ENCODE measurements at places on chromosomes 3 and 15.

DNA sequence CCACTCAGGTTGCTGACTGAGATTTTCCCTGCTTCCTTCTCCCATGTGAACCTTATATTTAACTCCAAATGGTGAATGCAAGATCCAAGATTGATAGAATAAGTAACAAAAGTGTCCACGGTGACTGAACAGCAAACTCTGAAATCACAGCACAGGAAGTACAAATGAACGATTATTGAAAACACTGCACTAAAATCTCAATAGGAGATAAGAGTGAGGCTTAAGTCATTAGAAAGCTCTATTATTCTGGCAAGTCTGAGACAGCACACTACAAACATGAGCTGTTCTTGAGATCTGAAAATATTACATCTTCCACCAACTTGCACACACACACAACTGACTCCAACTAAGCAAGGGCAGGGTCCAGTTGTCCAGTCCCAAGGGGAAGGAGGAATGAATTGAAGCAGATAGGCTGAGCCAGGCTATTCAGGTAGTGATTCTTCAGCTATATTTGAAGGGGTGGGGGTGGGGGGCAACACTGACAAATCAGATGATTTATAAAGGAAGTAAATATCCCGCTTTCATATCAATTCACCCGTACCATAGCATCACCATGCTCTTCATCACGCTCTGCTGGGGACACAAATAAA is 2.9 kb downstream of the ZNF385D start:
- DNase-seq, result no peak

GRCh38 chr15:63544258-63545026 is 40.0 kb downstream of the USP3 start:
- peak; percentile 23 for DNase-seq

GRCh38 chr3:42515391-42515916 is 13.0 kb downstream of the VIPR1 start:
- DNase-seq, result no peak

DNA sequence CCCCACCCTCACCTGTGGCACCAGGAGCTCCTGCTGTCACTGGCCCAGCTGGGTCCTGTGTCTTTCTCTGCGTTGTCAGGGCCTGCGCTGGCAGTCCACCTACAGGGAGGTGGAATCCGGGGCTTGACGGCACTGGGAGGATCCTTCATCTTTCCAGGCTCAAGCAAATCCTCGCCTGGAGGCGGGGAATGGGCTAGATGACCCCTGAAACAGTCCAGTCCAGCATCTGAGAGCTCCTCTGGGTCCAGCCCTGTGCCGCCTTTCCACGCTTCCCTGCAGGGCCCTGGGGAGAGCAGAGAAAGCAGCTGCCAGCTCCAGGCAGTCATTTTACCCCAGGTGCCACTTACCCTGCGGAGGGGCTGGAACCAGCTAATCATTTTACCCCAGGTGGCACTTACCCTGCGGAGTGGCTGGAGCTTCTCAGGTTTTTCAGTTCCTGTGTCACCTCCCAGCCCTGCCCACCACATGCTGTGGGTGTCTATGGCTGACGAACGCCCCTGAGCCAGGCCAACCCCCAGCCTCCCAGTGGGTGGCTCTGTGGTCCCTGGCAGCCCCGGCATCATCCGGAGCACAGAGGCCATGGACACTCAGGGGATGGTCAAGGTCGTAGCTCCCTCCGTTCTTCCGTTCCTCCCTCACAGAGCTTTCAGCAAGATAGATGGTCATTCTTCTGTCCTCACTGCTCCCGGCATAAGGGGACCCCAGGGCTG is 17.9 kb upstream of the ADIPOQ start:
- DNase-seq, result no peak

- peak; percentile 69 for DNase-seq
Observed at GRCh38 chr15:70488002-70488605, 275.3 kb downstream of the UACA start.

GRCh38 chr3:132228923-132229322 is 88.3 kb upstream of the ACP3 start:
- no peak for DNase-seq

DNA sequence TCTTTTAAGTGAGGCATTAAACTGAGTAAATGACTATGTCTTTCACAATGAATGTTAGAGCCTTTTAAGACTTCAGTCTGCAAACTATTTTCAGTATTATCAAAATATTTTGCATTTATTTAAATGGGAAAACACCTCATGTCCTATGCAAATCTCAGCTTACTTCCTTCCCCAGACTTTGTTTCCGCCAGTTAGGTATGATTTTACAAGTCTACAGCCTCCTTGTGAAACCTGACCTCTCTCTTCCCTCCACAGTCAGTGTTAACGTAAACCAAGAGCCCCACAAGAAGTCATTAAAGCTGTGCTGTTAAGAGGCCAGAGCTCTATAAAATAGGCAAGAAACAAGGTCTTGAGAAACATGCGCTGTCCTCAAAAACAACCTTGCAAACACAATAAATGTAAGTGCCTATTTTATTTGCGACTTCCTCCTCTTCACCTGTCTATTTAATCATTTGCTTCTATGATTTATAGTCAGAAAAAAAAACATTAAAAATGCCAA is 48.3 kb downstream of the PRTG start:
- no peak for DNase-seq

DNA sequence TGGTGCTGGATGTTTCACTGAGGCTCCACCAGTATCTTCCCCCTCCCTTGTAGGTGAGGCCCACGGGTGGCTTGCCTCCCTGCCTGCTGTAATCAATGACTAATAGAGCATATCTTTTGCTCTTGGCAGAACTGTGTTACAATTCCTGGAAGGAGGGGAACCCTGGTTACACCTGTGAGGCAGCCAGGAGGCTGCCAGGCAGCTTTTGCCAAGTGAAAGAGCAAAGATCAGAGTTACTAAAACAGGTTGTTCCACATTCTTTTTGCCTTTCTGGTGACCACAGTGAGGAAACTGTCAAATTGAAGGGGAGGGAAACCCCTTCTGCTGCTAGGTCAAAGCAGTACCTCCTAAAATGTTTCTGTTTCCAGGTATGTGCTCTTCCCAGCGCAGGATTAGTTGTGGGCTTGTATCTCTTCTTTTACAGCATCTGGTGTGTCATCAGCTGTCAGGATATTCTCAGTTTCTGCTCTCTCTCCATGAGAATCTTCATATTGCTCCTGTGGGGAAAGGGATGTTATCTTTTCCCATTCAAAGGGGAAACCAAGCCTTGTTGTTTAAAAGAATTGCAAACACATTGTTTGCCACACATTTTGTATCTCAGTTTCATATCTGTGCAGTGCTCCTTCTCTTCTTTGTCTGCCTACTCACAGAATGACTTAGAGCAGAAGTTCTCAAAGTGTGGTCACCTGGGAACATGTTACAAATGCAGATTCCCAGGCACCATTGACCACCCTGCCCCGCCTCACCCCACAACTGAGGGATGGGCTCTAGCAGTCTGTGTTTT is 137.4 kb upstream of the UMPS start:
- no peak for DNase-seq

- no peak for DNase-seq
Observed at GRCh38 chr15:35095941-35096340, 10.8 kb upstream of the NANOGP8 start.

- no peak for DNase-seq
Observed at GRCh38 chr15:26129852-26130251, 266.7 kb upstream of the ATP10A start.

DNA sequence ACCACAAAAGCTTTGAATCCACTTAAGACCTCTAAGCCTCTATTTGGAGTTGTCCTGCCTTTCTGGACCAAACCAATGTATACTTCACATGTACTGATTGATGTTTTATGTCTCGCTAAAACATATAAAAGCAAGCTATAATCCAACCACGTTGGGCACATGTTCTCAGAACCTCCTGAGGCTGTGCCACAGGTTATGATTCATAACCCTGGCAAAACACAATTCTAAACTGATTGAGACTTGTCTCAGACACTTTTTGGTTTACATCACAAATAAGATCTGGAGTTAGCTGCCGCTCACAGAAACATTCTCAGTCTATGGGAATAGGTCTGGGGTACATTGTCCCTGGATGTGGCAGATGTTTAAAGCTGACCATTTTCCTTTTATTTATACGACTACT is 53.4 kb upstream of the EPHA6 start:
- no peak for DNase-seq

- no peak for DNase-seq
Observed at GRCh38 chr15:37077623-37078351, 22.6 kb downstream of the MEIS2 start.

DNA sequence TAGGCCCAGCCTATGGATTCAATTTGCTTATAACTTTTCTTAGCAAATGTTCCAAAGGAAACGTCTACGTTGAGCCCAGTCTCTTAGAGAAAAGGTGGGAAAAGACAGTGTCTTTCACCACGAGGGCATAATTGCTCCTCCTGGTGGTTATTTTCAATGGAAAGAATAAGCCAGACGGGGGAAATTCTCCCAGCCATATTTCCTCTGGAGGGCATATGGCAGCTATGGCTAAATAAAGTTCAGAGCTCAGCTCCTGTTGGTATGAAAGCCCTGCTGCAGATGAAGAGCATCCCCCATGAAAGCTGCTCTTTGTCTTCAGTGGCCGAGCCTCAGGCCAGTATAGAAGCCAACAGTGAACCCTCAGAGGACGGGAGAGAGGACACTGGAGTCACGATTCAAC is 297.9 kb downstream of the RYR3 start:
- no peak for DNase-seq

DNA sequence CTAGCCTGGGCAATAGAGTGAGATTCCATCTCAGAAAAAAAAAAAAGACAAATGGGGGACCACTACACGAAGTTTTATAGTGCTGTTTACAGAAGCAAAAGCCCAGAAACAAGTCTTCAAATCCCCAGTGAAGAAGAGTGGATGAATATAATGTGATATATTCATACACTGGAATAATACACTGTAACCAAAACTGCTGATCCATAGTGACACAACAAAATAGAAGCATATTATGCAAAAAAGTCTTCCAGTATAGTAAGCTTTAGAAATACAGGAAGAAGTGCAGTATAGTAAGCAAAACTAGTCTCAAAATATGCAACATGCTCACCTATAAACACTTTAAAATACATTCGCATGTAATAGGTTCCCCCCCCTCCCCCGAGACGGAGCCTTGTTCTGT is 11.9 kb upstream of the FAH start:
- no peak for DNase-seq

GRCh38 chr15:82043796-82044372 is 1.9 kb downstream of the MEX3B start:
- no peak for DNase-seq

DNA sequence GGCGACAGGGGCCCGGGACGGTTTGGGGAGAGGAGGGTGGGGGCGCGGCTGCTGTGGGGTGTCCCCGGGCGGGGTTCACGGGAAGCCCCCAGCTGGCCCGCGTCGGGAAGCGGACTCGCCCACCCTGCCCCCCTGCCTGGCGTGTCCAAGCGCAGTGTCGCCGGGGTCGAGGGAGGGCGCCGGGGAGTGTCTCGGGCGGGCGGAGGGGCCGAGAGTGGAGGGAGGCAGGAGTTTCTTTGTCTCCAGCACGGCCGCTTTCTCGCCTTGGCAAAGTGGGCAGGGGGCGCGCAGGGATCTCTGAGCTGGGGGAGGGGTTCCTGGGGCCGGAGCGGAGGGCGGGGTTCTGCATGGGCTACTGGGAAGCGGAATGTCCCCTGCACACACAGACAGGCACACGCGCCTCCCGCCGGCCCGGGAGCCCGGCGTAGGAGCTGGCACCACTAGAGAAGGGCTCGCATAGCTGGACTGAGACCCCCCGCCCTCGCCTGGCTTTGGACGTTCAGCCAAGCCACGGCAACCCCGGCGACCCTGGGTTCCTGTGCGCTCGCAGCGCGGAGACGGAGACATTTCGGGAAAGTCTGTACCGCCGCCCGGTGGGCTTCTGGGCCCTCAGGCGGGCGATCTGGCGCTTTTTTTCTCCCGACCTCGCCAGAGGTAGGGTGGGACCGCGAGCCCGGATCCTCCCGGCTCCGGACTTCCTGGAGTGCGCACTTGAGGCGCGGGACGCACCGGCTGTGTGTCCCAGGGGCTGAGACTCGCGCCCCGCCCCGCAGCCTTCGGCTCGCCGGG is 822 bp downstream of the ST8SIA2 start:
- DNase-seq, result no peak

DNA sequence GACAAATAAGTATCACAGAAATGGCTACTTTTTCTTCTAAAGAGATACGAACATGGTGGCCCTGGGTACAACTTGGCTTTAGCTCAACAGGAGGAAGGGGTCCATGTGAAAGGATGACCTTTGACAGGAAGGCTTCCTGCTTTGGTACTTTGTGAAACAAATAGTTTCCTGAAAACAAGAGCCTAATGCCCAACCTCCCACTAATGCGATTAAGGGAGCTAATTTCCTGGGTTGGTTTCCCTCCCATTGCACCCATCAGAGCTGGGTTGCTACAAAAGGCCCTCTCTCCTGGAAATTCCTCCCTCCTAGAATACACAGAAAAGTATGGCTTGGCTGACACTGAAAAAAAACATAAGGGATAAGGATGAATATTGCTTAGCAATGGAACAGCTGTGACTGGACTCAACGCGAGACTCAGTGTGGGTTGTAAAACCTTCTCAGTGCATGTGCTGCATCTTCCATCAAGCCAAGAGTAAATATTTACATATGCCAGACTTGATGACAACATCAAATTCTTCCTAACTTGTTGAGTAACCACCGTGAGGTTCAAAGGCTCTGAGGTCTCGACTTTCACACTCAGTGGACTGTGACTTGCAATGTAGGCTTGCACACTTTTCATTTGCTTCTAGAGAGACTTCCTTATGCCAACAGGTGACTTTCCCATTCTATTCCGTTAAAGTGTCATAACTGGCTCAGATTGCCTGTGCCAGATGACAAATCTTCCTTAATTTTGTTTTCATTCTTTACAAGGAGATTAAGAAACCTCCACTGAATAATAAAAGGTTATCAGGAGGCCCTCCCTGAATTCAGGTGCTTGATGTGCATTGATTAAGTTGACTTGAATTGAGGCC is 60.1 kb downstream of the ADAMTS9 start:
- DNase-seq, result no peak

- DNase-seq, result no peak
Observed at GRCh38 chr15:72339777-72340177, 19.8 kb upstream of the CELF6 start.

GRCh38 chr3:121228971-121229370 is 316.8 kb downstream of the POLQ start:
- DNase-seq, result no peak

- DNase-seq, result no peak
Observed at GRCh38 chr3:179486806-179487205, 35.5 kb upstream of the GNB4 start.

GRCh38 chr3:131526801-131527347 is 24.1 kb upstream of the MRPL3 start:
- DNase-seq, result no peak

DNA sequence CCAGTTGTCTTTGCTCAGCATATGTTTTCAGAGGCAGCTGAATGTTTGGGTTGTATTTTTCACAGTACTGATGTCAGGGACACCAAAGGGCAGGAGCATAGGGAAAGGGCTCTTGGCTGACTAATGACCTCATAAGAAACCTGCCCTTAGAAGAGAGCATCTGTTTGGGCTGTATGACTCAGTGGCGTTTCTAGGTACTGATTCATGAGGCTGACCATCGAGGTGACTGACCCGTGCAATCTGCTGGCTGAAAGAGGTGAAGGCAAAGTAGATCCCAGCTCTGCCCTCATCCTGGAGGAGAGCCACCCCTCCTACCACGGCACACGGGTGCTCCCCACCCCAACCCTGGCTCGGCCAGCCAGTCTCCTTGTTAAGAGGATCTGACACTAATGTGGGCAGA is 8.3 kb downstream of the LMCD1 start:
- DNase-seq, result no peak

GRCh38 chr3:50912746-50913145 is 238.0 kb downstream of the DOCK3 start:
- no peak for DNase-seq

GRCh38 chr3:190853464-190853863 is 9.0 kb downstream of the GMNC start:
- no peak for DNase-seq
